ENCODE measurements at places on chromosomes 11 and 22. TPM values are rescaled to one million over a fixed set of nuclear protein-coding genes. Genes with fewer than 3 reads are reported as not detected.

- DNase-seq: peak; percentile 34
These were observed 33.0 kb downstream of the PTPRJ start for GRCh38 chr11:48013269-48013901.

DNA sequence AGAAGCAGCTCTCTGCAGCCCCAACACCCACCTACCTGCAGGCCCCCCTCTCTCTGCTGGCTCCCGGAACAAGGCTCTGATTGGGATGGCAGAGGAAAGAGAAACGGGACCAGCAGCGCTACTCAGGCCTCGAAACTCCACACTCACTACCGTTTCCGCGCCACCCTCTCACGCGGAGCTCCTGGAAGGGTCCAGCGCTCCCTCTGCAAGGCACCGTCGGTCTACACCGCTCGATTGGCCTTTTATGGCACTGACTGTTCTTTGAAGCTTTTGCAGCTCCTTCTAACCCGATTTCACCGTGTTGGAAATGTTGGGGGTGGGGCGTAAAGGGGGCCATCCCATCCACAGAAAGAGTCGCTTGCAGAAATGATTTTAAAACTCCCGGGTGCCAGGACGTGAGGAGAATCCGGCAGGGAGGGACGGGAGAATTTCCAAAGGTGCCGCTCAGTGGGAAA lies 323 bp upstream of the PANX1 start:
- no peak for DNase-seq

DNA sequence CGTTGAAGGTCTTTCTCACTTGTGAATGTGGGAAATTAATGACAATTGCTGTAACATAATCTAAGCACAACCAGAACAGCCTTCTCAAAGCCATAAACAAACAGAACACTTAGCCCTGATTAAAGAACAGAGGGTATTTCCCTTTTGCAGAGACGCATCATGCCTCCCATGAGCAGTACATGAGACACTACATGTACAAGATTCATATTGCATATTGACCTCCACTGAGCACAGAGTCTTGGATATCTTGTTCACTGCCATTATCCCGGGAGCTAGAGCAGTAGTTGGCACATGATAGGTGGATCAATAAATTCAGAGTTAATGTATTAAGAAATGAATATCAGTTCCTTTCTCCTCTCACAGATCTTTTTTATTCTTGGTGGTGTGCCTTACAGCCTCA lies 1194.3 kb upstream of the TENM4 start:
- DNase-seq: no peak

DNA sequence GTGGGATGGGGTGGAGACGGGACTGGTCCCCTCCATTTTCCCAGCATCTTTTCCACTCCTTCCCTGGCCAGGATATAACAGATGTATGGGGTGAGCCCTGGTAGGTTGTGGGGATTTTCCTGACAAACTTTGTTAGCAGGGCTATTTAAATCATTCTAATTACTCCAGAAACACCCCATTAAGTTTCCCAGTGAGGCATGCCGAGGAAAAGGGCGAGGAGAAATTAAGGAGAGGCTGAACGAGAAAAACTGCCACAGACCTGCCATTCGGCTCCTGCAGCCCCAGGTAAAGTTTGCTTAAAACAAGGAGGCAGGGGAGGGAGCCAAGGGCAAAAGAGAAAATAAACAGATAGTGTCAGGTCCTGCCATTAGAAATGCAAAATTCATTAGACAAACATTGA lies 428.2 kb downstream of the BUD13 start:
- no peak for DNase-seq

- DNase-seq: no peak
These were observed 125.8 kb downstream of the RASSF10 start for GRCh38 chr11:13134886-13135285.

DNA sequence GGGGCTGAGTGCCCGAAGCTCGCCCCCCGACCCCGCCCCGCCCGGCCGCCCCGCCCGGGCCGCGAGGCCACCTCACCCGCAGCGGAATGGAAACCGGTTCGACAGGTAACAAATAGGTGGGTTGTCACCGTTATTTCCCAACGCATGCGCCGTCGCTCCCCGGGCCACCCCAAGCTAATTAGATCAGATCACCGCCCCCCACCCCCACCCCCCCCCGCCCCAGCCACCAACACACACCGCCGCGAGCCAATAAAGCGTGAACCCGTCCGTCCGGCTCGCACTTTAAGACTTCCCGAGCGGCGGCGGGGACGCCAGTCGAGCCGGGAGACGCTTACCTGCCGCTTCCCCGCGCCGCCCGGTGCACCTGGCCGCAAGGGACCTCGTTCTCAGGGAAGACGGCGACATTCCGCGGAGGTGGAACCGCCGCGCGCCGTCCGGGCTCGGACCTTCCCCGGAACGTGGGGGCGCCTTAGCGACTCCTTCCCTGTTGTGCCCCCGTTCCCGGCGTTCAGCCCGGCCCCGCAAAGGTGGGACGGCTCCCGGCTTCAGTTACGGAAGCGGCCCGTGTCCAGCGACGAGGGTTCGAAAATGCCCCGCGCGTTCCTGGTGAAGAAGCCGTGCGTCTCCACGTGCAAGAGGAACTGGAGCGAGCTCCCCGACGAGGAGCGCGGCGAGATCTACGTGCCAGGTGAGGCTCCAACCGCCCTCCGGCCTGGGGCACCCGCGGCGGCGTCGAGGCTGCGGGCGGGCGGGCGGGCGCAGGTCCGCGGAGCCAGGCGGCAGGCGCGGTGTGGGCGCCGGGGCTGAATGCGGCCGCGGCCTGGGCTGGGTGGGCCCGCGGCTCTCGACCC lies at the start of gene OVOL1:
TSS of gene OVOL1 (plus strand) at position 278 of the 851 bp plus-strand sequence. CDS start at position 589, 311 bp downstream.
- DNase-seq: no peak

Gene NKAPD1
- 7.6 TPM for total RNA-seq

DNA sequence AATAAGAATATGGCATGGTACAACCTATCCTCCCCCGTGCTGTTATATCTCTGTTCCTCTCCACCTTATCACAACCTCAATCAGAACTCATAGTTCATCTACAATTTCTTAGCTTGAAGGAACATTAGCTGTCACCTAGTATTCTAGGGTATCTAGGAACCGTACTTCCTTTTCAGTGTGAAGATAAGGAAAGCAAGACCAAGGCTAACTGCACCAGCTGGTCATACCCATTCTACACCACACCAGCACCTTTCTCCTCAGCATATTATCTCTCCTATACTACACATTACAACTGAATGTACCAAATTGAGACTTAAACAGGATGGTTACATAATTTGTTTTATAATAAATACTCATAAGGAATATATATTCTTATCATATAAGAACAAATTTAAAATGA lies 73.1 kb downstream of the ARHGAP32 start:
- DNase-seq: no peak

Gene PATE2
- total RNA-seq: not detected

DNA sequence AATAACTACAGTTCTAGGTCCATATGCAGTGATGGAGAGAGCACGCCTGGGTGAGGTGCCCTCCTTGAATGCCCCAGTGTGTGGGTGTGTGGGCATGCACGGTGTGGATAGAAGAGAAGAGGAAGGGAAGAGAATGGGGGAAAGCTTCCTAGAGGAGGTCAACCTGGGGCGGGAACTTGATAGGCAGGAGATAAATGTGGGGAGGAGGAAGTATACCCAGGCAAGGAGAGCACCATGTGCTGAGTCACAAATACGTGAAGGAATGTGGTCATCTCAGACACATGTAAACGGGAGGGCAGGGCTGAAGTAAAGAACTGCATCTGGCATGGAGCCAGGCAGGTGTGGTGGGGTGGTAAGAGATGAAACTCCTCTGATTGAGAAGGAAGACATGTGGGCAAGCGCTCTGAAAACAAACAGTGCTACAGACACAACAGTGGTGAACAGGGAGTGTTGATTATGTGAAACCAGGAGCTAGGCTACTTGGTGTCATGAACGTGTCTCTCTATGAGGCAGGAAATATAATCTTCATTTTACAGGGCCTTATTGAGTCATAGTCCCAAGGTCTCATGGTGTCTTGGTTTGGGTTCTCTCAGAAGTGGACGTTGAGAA lies 61.5 kb upstream of the EED start:
- no peak for DNase-seq

DNA sequence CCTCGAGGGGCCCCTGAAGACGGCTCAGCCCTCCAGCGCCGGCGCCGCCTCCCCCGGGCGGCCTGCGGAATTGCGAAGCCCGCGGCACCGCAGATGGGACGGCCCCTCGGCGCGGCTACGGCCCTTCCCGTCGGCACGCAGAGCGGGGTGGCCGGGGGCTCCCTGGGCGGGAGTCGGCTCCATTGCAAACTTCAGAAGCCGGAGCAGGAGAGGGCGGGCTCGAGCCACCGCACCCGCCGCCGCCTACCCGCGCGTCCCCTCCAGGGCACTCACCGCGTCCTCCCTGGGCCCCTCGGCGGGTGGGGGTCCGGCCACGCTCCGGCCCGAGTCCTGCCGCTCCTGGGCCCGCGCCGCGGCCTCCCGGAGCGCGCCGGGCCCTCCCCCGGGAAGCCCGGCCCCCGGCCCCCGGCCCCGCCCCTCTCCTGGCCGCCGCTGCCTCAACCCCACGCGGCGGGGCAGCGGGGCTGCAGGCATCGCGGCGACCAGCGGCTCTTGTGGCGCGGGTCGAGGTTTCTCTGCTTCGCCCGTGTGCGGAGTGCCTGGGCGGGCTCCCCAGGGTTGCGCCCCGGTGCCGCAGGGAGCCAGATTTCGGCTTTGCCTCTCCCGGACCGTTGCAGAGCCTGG lies at the start of gene PACSIN3:
TSS of gene PACSIN3 (minus strand) at position 359 of the 624 bp plus-strand sequence. CDS start 3,707 bp downstream, outside the sequence.
- DNase-seq: peak; percentile 69

- DNase-seq: no peak
These were observed 1477.2 kb downstream of the TBC1D22A start for GRCh38 chr22:48239461-48240147.

DNA sequence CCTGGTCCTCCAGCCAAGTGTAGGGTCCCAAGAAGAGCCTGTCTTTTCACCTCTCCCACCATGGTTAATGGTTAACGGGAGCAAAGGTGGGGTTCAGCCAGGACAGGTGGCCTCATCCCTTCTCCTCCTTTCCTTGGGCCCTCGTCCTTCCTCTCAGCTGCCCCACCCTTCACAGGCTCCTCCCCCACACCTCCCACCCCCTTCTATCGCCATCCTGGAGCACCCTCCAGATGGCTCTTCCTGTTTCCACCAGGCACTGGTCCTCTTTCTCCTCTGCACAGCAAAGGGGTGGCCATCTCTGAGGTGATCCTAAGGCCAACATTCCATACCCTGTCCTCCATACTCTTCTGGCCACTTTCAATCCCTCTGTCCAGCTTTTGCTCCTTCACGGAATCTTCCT lies 48.9 kb downstream of the SLC22A12 start:
- DNase-seq: no peak

Gene KRTAP5-8
- total RNA-seq: not detected

Gene INPP5J
- total RNA-seq: 20.7 TPM

Gene TESMIN
- 0.52 TPM for total RNA-seq

GRCh38 chr11:74730571-74731260 lies 510 bp downstream of the CHRDL2 start:
- DNase-seq: no peak

DNA sequence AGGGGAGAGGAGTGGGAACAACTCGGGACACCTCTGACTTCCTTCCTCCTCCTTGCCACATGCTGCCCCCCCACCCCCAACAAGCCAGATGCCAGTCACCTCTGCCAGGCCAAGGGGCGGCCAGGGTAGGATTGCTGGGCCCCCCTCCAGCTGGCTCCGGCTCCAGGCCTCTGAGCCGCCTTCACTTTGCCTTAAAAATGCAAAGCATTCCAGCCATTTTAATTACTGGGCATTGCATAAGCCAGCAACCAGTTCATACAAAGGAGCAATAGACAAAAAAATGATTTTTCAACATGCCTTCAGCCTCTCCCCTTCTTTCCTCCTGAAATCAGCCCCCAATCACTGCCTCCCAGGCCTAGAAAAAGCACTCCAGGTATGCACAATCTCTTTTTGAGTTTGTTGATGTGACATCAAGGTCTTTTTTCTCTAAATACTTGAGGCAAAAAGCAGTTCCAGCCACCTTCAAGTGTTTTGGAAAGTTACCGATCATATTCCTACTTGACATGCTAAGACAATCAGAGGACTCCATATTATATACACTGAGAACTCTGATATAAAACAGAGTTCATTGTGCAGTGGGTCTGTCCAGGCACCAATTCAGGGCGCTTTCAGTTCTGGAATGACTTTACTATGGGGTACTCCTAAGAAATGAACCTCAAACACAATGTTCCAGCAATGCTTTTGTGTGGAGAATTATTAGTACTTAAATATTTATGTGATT lies 12.4 kb upstream of the TIMP3 start:
- no peak for DNase-seq

Gene MPZL2
- 13.4 TPM for total RNA-seq

DNA sequence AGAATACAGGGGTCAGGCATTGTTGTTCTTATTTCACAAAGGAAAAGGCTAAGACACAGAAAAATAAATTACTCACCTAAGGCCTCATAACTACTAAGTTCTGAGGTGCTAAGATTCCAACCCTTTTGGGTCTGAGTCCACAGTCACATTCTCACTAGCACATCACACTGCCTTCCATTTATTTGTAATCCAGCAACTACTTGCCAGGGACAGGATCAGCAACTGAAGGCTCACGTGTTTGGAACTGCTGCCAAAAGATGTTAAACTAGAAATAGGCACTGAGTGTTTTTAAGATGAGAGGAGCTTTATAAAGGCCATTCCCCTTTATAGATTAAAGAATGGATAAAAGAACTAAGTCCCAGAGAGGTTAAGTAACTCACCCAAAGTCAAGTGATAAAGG lies 58.0 kb downstream of the CADM1 start:
- DNase-seq: no peak

Gene LDHAL6A
- total RNA-seq: not detected

GRCh38 chr11:73469401-73469800 lies 93.2 kb downstream of the RELT start:
- DNase-seq: no peak

- DNase-seq: no peak
These were observed 131.9 kb downstream of the WNT11 start for GRCh38 chr11:76074148-76075095.

Gene NAALADL1
- total RNA-seq: 4.8 TPM

Gene SLCO2B1
- 22.7 TPM for total RNA-seq
